AG08395 (cell line): ENCODE measurements at places on chromosomes 3 and 15.

GRCh38 chr3:188394623-188395022 is 240.7 kb downstream of the LPP start:
- DNase-seq, result no peak

- DNase-seq, result no peak
These were observed 132.3 kb downstream of the PGPEP1L start for GRCh38 chr15:98875309-98875708.

DNA sequence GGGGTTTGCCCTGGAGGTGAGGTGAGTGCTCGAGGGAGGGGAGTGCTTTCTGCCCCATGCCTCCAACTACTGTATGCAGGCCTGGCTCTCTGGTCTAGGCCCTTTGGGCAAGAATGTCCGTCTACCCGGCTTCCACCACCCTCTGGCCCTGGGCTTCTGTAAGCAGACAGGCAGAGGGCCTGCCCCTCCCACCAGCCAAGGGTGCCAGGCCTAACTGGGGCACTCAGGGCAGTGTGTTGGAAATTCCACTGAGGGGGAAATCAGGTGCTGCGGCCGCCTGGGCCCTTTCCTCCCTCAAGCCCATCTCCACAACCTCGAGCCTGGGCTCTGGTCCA is 9.4 kb downstream of the DLL4 start:
- DNase-seq, result no peak

- DNase-seq, result no peak
These were observed 170.4 kb upstream of the LRRN1 start for GRCh38 chr3:3628676-3629328.

GRCh38 chr3:55654123-55654760 is 167.1 kb upstream of the WNT5A start:
- peak; percentile 10 for DNase-seq

- DNase-seq, result no peak
These were observed 1106.4 kb downstream of the SI start for GRCh38 chr3:163971861-163972260.

- no peak for DNase-seq
These were observed 169.0 kb downstream of the TBC1D5 start for GRCh38 chr3:17573396-17573795.

GRCh38 chr3:42133500-42134298 is 42.5 kb downstream of the TRAK1 start:
- DNase-seq, result no peak

GRCh38 chr3:123036352-123037014 is 8.9 kb upstream of the SEMA5B start:
- DNase-seq, result peak; percentile 61

- DNase-seq, result no peak
These were observed 44.0 kb downstream of the SUCLG2 start for GRCh38 chr3:67610458-67610857.

DNA sequence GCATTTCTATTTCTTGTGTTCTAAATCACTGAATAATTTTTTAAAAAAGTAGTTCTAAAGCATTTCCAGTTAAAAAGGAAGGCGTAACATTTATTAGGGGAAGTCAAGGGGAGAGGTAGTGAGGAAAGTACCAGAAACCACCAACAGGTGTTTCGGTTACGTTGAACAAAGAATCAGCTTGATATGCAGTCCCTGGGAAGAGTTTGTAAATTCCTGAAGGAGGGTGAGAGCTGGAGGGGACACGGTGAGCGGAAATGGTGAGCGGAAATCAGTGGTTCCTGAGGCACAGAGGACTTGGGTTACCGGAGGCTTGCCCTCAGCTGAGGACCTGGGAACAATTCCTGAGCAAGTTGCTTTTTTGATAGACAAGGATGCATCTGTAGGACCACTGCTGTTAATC is 17.8 kb downstream of the MAP2K1 start:
- DNase-seq, result no peak

- no peak for DNase-seq
These were observed 199.1 kb upstream of the SUCLG2 start for GRCh38 chr3:67853520-67853919.

DNA sequence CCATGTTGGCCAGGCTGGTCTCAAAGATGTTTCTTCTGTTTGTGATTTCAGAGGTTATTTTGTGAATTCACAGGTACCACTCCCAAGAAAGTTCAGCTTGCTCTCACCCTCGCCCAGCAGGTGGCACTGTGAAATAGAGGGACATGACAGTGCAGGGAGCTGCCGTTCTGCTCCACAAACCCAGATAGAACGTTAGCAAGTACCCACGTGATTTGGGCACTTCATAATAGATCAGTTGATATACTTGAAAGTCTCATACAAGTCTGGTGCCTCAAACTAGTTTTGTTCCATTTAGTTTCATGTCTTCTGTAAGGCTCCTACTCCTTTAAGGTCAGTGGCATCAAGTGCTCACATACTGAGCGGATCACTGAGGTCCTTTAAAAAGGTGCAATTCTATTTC is 45.5 kb downstream of the FILIP1L start:
- DNase-seq, result peak; percentile 76

- DNase-seq, result peak; percentile 75
These were observed 32.6 kb upstream of the ITGA11 start for GRCh38 chr15:68464448-68465090.

DNA sequence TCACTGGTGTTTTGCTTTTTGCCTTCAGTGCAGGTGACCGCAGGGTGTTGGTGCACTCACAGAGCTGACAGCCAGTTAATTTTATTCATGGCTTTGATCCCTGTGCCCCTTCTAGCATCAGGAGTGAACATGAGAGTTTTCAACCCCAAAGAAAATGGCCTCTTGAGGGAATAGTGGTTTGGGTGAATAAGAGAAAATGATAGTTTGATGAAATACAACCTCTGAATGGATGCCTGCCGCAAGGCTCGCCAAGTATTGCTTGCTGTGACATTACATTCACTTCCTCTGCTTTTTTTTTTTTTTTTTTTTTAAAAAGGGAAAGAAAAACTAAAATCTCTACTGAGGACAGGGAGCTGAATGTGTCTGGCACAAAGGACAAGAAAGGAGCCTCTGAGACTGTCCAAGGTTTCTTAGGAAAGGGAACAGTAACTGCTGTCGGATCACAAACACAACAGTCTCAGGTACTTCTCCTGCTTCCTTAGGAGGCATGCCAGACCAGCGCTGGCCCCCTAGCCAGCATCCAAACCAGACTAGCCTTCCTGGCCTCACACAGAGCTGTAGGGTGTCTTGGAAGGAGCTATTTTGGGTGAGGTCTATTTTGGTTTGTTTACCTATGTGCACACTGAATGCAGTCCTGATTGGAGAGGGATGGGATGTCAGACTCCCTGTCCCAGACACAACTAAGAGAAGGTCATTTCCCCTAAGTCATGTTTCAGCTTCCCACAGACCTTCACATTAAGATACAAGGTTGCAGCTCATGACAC is 29.0 kb downstream of the CCDC80 start:
- DNase-seq, result no peak

- DNase-seq, result peak; percentile 51
These were observed 91.2 kb downstream of the FILIP1L start for GRCh38 chr3:100023150-100023549.

GRCh38 chr3:30331519-30331918 is 274.9 kb upstream of the TGFBR2 start:
- DNase-seq, result no peak

GRCh38 chr3:69058180-69058946 is 6.2 kb upstream of the TMF1 start:
- no peak for DNase-seq

- no peak for DNase-seq
These were observed 240.2 kb downstream of the SCAPER start for GRCh38 chr15:76664895-76665294.

- no peak for DNase-seq
These were observed 27.2 kb upstream of the B3GALNT1 start for GRCh38 chr3:161132391-161132790.

DNA sequence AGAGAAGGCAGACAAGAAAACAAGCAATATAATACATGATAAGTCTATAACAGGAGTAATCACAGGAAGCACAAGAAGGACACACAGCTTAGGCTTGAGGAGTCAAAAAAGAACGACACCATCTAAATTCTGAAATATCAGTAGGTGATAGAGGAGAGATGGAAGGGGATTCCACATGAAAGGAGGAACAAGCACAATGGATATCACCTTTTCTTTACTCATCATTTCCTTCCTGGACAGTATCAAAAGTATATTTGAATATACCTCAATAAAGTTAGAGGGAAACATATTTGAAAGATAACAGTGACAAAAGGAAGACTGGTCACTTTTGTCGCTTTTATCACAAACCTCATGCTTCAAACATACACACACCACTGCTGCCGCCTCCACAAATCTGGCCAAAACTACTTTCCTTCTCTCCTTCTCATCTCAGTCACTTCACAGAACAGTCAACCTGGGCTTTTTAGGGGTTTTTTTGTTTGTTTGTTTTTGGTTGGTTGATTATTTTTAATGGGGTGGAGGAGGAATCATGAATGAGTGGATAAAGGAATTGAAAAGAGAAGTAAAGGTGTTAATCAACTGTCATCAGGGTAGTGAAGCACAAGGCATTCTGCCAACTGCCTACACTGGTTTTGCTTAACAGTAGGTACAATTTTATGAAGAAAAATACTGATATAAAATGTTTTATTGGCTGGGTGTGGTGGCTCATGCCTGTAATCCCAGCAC is 18.5 kb downstream of the DENND4A start:
- no peak for DNase-seq

GRCh38 chr3:27449530-27450150 is 34.5 kb downstream of the SLC4A7 start:
- no peak for DNase-seq

DNA sequence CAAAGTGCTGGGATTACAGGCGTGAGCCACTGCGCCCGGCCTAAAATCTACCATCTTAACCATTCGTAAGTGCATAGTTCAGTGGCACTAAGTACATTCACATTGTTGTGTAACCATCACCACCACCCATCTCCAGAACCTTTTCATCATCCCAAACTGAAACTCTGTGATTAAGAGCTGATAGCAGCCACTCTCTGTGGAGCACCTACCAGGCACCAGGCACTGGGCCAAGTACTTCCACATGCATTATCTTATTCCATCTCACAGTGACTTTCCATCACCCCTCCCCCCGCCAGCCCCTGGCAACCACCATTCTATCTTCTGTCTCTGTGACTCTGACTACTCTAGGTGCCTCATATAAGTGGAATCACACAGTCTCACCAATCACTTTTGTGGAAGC is 2.3 kb upstream of the INSYN1 start:
- DNase-seq, result no peak
